ENCODE measurements at places on chromosomes 6 and 20.

GRCh38 chr6:111478064-111478476 is 4.9 kb downstream of the REV3L start:
- no peak for DNase-seq
- no peak overlapping the region for H3K27ac ChIP-seq
- no peak overlapping the region for H3K4me3 ChIP-seq
- H3K4me1 ChIP-seq = peaks cover 16% of the 10 kb centered on the region
- no peaks in the 10 kb centered on the region for H3K27me3 ChIP-seq

DNA sequence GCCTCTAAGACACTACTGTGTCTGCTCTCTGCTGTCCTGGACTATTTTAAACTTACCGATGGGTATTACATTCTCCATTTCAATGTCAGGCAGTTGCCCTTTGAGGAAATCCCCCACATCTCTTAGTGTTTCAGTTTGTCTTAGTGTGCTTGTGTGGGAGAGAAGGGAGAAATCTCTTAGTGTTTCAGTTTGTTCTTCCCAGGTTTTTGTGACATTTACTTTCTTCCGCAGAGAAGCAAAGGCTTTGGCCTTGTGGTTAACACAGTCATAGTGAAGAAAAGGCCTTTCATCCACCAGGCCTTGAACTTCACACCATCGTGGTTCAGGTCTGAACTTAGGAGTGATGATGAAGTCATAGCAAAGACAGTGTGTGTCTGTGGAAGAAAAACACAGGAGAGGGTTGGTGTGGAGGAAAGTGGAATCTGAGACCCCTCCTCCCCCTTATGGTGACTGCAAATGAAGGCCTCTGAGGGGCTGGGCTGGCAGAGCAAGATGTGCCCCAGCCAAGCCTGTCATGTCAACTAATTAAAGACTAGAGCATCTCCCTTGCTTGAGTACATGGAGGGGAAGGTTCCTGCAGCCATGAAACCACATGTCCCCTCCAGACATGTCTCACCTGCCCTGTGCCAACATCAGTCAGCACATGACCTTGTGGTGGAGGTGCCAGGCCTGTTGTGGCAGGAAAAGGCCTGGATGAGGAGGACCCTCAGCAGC is 23.9 kb downstream of the RAET1L start:
- no peak for DNase-seq
- no peak overlapping the region for H3K4me3 ChIP-seq
- H3K4me1 ChIP-seq = peaks cover 24% of the 10 kb centered on the region
- no peaks in the 10 kb centered on the region for H3K36me3 ChIP-seq
- H3K27ac ChIP-seq = no peak overlapping the region

DNA sequence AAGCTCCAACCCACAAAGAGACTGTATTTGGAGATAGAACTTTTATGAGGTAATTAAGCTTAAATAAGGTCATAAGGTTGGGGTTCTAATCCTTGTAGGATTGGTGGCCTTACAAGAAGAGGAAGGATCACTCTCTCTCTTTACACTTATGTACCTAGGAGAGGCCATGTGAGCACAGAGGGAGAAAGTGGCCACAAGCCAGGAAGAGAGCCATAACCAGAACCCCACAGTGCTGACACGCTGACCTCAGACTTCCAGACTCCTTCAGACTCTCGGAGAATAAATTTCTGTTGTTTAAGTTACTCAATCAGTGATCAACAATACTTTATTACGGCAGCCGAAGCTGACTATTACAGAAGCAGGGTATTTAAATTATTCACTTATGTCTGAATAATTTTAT is 430.5 kb upstream of the EPHA7 start:
- no peak overlapping the region for H3K27ac ChIP-seq
- no peaks in the 10 kb centered on the region for H3K4me1 ChIP-seq
- H3K36me3 ChIP-seq = no peaks in the 10 kb centered on the region
- no peaks in the 10 kb centered on the region for H3K27me3 ChIP-seq

- H3K4me1 ChIP-seq = peaks cover 6% of the 10 kb centered on the region
- H3K27ac ChIP-seq = no peak overlapping the region
- H3K36me3 ChIP-seq = peaks cover 46% of the 10 kb centered on the region
Measured at GRCh38 chr20:34475979-34476736, 40.1 kb upstream of the DYNLRB1 start.

DNA sequence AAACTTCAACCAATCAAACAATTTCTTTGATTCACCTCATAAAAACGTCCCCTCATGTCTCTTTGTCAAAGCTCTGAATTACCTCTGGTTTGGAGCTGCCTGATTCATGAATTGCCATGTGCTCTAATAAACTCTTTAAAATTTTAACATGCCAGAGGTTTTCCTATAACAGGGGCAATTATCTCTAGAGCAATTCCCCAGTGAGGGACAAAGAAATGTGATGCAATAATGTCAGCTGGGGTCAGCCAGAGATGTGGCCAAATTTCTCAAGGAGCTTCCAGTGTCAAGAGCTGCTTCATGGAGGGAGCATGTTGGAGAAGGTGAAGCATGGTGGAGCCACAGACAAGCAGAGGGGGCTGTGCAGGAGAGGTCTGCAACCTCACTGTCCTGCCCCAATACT is 38.7 kb upstream of the RFPL4B start:
- H3K27me3 ChIP-seq = peaks cover 8% of the 10 kb centered on the region
- H3K27ac ChIP-seq = no peak overlapping the region
- no peaks in the 10 kb centered on the region for H3K4me1 ChIP-seq
- DNase-seq = no peak
- H3K36me3 ChIP-seq = no peaks in the 10 kb centered on the region

DNA sequence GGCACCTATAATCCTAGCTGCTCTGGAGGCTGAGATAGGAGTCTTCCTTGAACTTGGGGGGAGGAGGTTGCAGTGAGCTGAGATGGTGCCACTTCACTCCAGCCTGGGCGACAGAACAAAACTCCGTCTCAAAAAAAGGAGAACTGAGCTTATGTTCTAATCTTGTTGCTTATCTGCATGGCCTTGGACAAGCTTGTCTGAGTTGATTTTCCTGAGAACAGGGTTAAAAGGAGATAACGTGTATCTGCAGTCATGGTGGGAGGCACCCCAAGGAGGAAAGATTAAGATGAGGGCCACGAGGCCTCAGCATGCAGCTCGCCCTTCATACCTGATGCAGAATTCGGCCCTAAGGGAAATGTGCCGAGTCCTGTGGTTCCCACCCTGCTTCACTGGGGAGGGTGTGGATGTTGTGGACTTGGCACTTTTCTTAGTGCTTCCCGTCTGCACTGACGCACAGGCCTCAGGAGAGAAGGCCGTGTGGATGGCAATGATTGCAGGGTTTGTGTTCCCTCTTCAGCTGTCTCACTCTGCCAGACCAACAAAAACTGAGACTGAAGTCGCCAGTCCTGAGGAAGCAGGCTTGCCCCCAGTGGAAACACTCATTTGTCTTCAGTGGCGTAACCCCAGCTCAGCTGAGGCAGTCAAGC is 56.3 kb downstream of the EZR start:
- no peak for DNase-seq
- no peak overlapping the region for H3K27ac ChIP-seq
- H3K27me3 ChIP-seq = no peaks in the 10 kb centered on the region
- H3K36me3 ChIP-seq = peaks cover 52% of the 10 kb centered on the region
- H3K4me1 ChIP-seq = no peaks in the 10 kb centered on the region

DNA sequence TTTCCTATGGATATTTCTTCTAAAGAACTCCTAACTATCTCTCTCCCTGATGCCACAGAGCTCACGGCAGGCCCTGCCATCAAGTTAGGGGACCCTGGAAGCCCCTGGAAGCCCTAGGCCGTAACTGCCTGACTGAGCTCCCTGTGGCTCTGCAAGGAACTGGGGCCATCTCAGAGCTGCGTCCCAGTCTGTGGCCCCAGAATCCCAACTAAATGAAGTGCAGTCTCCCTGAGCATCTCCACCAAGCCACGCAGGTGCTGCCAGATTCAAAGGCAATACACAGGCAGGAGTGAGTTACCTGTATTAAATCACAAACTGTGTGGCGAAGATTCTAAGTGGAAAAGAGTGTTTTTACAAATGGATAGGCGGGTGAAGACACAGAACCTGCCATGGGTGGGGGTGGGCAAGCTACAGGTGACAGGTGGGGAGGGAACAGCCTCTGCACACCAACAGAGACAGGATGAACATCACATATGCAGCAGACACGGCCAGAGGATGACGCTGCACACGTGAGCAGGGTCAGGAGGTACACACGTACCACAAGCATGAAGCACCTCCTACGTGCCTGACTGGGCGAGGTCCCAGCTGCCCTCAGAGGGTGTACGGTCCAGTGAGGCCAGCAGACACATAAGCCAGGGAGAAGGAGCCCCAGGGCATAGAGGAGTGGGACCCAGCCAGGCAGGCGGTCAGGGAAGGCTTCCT is 358.5 kb downstream of the ZFAND3 start:
- no peak overlapping the region for H3K27ac ChIP-seq
- no peak for DNase-seq
- H3K4me3 ChIP-seq = no peak overlapping the region
- H3K27me3 ChIP-seq = no peaks in the 10 kb centered on the region

- peaks cover 10% of the 10 kb centered on the region for H3K4me1 ChIP-seq
- no peak overlapping the region for H3K4me3 ChIP-seq
- DNase-seq = no peak
- peaks cover 2% of the 10 kb centered on the region for H3K27me3 ChIP-seq
Measured at GRCh38 chr20:56624786-56625681, 4.1 kb upstream of the TFAP2C start.

GRCh38 chr20:37845241-37845681 is 57.7 kb upstream of the VSTM2L start:
- no peak for DNase-seq
- H3K27me3 ChIP-seq = no peaks in the 10 kb centered on the region
- no peak overlapping the region for H3K4me3 ChIP-seq
- H3K36me3 ChIP-seq = peaks cover 48% of the 10 kb centered on the region
- no peaks in the 10 kb centered on the region for H3K4me1 ChIP-seq

DNA sequence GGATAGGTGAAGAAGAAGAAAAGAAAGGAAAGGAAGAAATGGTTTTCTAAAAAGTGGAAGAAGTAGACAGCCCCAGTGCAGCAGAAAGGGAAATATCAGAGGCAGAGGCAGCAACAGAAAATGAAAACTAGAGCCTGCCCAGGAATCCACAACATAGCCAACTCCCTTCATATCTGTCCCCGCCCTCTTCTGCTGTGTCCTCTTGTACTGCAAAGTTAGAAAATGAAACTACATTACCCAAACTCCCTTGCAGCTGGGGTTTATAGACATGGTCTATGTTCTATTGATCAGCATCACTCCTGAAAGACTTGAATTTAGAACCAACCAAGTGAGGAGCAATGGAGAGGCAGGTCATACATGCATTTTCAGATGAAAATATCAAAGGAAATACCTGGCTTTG is 200.5 kb upstream of the PHACTR1 start:
- no peaks in the 10 kb centered on the region for H3K36me3 ChIP-seq
- no peaks in the 10 kb centered on the region for H3K4me1 ChIP-seq
- H3K27ac ChIP-seq = no peak overlapping the region
- no peak overlapping the region for H3K4me3 ChIP-seq
- no peak for DNase-seq

- H3K4me1 ChIP-seq = peaks cover 6% of the 10 kb centered on the region
- H3K27me3 ChIP-seq = no peaks in the 10 kb centered on the region
- no peak for DNase-seq
- no peak overlapping the region for H3K27ac ChIP-seq
Measured at GRCh38 chr20:50848846-50849673, 54.2 kb downstream of the BCAS4 start.

GRCh38 chr6:75907444-75907843 is 158.4 kb downstream of the MYO6 start:
- DNase-seq = no peak
- no peaks in the 10 kb centered on the region for H3K4me1 ChIP-seq
- no peaks in the 10 kb centered on the region for H3K27me3 ChIP-seq
- no peak overlapping the region for H3K27ac ChIP-seq

- no peak overlapping the region for H3K4me3 ChIP-seq
- H3K27ac ChIP-seq = no peak overlapping the region
- H3K36me3 ChIP-seq = no peaks in the 10 kb centered on the region
- H3K4me1 ChIP-seq = no peaks in the 10 kb centered on the region
- no peaks in the 10 kb centered on the region for H3K27me3 ChIP-seq
Measured at GRCh38 chr6:41655176-41655575, 16.9 kb downstream of the MDFI start.

- H3K27ac ChIP-seq = no peak overlapping the region
- no peaks in the 10 kb centered on the region for H3K4me1 ChIP-seq
- no peak for DNase-seq
- H3K36me3 ChIP-seq = no peaks in the 10 kb centered on the region
- H3K4me3 ChIP-seq = no peak overlapping the region
Measured at GRCh38 chr20:38108986-38109541, 56.0 kb downstream of the TGM2 start.

DNA sequence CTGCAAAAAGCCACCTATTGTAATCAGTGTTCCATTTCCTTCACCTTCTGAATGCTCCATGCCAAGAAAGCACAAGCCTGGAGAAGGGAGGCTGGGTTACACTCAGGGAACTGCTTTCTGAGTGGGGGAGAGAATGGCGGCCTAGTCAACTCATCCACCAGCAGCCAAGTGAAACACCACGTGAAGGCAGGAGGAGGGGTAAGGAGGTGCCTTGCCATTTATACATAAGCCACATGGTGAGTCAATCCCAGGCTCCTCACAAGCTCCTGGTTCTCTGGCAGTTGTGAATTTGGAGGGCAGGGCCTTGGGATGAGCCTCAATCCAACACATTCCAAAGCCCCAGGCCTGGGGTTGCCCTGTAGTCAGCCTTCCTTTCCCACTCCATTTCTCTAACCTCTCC is 149.4 kb downstream of the CD24 start:
- DNase-seq = no peak
- no peaks in the 10 kb centered on the region for H3K4me1 ChIP-seq
- no peaks in the 10 kb centered on the region for H3K36me3 ChIP-seq
- H3K27ac ChIP-seq = no peak overlapping the region
